ENCODE measurements at places on chromosomes 2 and 18. TPM values are rescaled to one million over a fixed set of nuclear protein-coding genes. Genes with fewer than 3 reads are reported as not detected.

The LYPD6 gene
- total RNA-seq, result 0.38 TPM

The STAT4 gene
- 7.5 TPM for total RNA-seq

The PLGLB1 gene
- 3.0 TPM for total RNA-seq

The MYO1B gene
- 26.5 TPM for total RNA-seq

The GREB1 gene
- 0.24 TPM for total RNA-seq

The IGFBP5 gene
- total RNA-seq, result 6.6 TPM

The MFSD6 gene
- total RNA-seq, result 11.7 TPM

The KCNG2 gene
- total RNA-seq, result 0.19 TPM

The TMEM163 gene
- total RNA-seq, result 5.0 TPM

The MEIS1 gene
- total RNA-seq, result 9.8 TPM

The SCTR gene
- 0.24 TPM for total RNA-seq

The RAX gene
- total RNA-seq, result under 0.01 TPM

The CCBE1 gene
- total RNA-seq, result 0.33 TPM

The CEP192 gene
- total RNA-seq, result 43.5 TPM

The GAL3ST2 gene
- 0.09 TPM for total RNA-seq

The CD8A gene
- total RNA-seq, result 181 TPM

The SP100 gene
- total RNA-seq, result 69.2 TPM

The TFCP2L1 gene
- total RNA-seq, result 0.80 TPM

The CCDC102B gene
- 6.1 TPM for total RNA-seq

The UGT1A8 gene
- total RNA-seq, result 0.24 TPM

The HOXD13 gene
- total RNA-seq, result not detected

The NAT8 gene
- total RNA-seq, result not detected

The SNRNP27 gene
- total RNA-seq, result 65.0 TPM

The BMP10 gene
- total RNA-seq, result 0.14 TPM

The VWC2L gene
- total RNA-seq, result not detected

The ASXL3 gene
- 0.42 TPM for total RNA-seq

The KLHL29 gene
- total RNA-seq, result 1.4 TPM

The OTOS gene
- 0.38 TPM for total RNA-seq

The HRH4 gene
- 0.24 TPM for total RNA-seq

The DSEL gene
- 3.0 TPM for total RNA-seq

The STPG4 gene
- 0.14 TPM for total RNA-seq

The FMNL2 gene
- total RNA-seq, result 18.9 TPM

The CKAP2L gene
- total RNA-seq, result 14.1 TPM

The SERPINB11 gene
- total RNA-seq, result not detected

The RAB6D gene
- 0.28 TPM for total RNA-seq

The SLC4A3 gene
- total RNA-seq, result 0.47 TPM

The DSG1 gene
- total RNA-seq, result 0.61 TPM

The SOX11 gene
- total RNA-seq, result 0.52 TPM

The KRCC1 gene
- 42.3 TPM for total RNA-seq

The FSIP2 gene
- total RNA-seq, result 0.57 TPM

The FASTKD1 gene
- total RNA-seq, result 34.1 TPM

The ITPRIPL1 gene
- 7.7 TPM for total RNA-seq

The CXCR4 gene
- 198 TPM for total RNA-seq

The SLC8A1 gene
- total RNA-seq, result 20.4 TPM

The VWA3B gene
- total RNA-seq, result 3.2 TPM

The C2orf49 gene
- 17.0 TPM for total RNA-seq

The ANKRD62 gene
- total RNA-seq, result not detected
